ENCODE measurements at places on chromosomes 3 and 15.

DNA sequence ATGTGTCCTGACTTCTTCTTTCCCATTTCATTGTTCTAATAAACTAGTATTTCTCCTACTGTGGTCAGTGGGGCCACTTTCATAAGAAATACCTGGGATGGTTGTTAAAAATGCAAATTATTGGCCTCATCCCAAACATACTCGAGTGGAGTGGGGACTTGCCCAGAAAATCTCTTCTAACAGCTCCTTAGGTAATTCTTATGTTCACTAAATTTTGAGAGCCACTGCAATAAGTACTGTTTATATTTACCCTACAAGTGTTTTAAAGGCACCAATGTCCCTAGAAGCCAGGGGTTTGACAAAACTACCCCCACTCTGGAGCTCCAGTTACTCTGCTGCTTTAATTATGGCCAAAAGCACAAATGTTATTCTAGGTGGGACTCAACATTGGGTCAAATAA is 70.0 kb upstream of the ACP3 start:
- DNase-seq: no peak

DNA sequence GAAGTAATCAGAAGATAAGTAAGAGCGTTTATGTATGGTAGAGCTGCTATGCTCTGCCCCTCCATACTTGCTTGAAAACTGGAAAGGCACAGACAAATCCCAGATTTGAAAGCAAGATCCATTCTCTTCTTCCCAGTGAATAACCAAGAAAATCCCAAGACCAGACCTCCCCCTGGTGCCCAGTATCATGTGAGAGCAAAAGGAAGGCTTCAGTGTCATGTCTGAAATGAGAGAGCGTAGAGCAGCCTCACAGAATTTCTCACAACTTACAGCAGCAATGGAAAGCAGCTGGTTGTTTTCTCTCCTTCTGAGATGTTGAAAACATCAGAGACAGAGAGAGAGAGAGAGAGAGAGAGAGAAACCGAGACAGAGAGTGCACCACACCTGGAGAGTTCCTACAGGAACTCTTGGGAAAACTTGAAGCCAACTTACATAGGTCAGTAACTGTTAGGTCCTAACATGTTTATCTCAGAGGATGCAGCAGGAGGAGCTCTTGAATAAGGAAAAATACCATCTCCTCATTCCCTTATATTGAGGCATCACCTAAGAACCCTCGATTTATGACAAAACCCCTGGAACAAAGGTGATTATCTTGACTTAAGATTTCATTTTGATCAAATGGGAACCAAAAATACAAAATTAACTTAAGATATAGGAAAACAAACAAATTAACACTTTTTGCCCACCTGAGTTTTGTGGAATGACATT is 273.3 kb downstream of the NSUN3 start:
- DNase-seq: no peak

DNA sequence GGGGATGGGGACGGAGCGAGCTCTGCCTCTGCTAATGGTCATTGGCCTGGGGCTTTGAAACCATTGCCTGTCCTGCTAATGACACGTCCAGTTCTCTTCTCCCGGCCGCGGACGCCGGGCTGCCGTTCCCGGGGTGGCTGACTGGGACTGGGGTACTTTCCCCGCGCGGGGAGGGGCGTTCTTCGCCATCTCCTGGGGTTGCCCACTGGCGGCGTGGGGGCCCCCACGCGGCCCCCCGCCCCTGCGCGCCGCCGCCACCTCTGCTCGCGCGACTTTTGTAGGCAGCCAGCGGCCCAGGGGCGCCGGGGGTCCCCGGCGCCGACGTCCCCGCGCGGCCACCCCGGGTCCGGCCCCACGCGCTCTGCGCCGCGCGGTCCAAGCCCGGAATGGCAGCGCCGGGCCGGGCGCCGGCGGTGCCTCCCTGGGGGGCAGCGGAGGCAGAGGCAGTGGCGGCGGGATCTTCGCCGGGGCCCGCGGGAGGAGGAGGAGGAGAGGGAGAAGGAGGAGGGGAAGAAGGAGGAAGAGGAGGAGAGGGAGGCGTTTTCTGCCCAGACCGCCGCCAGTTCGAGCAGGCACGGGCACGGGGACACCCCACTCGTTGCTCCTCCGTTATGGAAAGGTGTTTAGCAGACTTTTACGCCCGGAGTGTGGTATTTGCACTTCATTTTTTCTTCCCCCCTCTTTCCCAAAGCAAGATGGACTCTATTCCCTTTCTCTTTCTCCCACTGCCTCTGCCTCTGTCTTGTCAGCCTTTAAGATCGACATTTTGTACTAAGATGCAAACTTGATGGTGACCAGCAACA is 2.3 kb downstream of the BBX start:
- DNase-seq: peak; percentile 74

- no peak for DNase-seq
These were observed 48.1 kb downstream of the MAGEF1 start for GRCh38 chr3:184663756-184664155.

DNA sequence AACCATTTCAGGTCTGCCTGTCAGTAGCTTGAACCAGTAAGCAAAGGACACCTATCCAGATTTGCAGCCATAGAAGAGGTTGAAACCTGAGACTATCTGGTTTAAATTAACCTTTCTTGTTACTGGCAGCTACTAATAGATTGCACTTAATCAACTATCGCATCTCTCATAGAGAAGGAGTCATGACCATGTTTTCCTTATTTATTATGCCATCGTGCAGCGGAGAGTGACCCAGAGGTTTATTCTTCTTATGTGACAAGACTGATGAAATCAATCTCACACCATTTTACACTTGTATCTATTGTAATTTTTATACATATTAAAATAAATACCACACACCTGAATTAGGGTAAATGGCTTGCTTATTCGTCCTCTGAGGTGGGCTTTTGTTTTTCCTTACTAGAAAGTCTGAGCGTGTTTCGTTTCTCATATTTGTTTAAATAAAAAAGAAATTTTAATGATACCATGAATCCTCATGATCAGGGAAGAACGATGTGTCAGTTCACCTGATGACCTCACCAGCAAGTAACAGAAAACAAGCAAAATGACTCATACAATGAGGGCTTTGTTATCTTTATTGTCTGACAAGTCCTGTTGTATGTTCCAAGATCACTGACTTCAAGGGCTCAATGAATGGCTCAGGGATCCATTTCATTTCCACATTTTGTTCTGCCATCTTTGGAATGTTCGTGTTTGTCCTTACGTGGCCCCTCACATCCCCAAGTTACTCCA is 379.5 kb upstream of the DPH6 start:
- no peak for DNase-seq

GRCh38 chr15:29945943-29946596 is 123.8 kb upstream of the TJP1 start:
- DNase-seq: no peak

DNA sequence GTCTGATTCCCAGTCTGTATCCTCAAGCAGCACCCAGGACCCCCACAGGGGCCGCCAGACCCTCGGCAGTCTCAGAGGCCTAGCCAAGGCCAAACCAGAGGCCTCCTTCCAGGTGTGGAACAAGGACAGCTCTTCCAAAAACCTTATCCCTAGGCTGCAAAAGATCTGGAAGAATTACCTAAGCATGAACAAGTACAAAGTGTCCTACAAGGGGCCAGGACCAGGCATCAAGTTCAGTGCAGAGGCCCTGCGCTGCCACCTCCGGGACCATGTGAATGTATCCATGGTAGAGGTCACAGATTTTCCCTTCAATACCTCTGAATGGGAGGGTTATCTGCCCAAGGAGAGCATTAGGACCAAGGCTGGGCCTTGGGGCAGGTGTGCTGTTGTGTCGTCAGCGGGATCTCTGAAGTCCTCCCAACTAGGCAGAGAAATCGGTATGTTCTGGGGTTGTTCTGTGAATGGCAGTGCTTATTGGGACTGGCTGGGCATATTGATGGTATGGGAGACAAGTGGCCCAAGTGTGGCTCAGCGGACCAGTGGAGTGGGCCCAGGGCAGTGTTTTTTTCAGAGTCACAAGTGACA is 96.3 kb downstream of the RPL39L start:
- DNase-seq: no peak
